ENCODE measurements at places on chromosomes 11 and 22.
A peak's percentile ranks its signal among the peaks of the same experiment; 100 is the strongest.

DNA sequence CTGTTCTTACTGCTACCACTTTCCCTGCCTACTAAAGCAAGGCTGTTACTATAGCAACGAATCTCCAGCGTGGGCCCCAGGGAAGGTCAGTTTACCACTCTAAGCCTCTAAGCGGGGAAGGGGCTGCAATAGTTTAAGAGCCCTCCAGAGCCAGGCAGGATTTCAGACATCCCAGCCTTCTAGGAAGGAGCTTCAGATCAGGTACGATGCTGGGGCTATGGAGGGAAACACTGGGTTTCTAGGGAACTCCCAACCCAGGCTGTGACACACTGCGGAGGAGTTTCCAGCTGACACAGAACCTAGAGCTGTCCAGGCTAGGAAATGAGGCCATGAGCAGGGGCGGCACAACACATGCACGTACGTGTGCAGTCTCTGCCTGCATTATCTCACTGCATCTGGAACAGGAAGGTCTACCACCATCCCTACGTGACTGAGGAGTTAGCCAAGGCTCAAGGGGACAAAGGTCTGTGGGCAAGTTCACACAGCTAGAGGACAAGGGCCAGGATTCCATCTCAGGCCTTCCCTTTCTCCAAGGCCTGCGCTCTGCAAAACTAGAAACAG, 20.4 kb downstream of the HPS4 start:
- DNase-seq: peak; percentile 88

DNA sequence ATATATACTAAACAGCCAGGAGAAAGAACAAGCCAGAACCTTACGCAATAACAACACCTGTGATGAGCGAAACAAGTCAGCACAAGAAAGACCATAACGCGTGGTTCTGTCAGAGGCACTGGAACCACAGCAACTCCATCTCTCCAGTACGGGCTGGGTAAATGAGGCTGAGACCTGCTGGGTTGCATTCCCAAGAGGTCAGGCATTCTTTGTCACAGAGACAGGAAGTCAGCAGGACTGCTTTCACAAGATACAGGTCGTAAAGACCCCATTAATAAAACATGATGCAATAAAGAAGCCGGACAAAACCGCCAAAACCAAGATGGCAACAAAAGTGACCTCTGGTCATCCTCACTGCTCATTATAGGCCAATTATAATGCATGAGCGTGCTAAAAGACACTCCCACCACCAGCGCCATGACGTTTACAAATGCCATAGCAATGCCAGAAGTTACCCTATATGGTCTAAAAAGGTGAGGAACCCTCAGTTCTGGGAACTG, 21.7 kb downstream of the TPST2 start:
- DNase-seq: peak; percentile 50

DNA sequence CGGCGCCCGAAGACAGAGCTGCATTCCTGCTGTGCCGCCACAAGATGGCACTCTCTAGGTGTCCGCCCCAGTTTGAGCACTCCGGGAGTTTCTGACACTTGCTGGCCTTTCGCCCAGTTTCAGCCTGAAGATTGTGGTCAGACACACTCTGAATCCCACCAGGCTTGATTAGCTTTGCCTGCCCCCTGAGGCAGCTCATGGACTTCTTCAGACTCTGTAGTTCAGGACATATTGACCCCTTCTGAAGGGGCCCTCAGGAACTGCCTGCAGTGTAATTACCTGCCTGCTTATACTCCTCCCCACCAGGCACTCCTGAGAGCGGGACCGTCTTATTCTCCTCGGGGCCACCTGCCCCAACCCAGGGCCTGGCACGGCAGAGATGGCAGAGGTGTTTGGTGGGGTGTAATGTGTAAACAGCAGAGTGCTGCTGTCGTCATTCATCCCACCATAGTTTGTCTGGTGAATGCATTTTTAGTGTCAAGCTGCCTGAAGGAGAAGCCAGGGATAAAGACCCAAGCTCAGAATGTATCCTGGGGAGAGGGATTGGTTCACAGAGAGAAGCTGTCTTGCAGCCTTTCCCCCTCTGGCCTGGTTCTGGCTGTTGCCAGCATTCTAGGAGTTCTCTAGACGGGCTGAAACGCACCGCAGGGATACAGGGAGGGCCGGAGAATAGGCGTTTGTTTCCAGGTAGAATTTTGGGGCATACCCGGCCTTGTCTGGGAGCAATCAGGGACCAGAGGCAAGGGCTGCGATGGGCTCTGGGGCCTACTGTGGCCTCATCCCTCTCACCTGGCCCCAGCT, 46.4 kb downstream of the EIF3F start:
- peak; percentile 95 for DNase-seq

GRCh38 chr11:35619855-35620640, 1.8 kb downstream of the FJX1 start:
- DNase-seq: peak; percentile 92

DNA sequence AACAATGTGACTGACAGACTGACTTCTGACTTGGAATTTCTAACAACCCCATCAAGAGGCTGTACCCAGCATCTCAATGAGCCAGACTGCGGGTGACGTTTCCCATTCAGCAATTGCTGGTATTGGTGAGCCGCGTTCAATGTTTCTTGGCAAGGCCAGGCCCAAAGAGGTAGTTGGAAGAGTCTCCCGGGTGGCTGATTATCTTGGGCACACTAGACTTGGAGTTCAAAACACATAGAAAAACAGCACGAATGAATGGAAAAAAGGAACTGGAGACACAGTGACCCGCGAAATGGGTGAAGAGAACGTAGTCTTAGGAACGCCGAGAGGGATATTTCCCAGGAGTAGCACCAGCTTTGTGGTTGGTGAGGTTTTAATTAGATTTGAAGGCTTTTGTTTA, 115.7 kb downstream of the RPS6KA4 start:
- peak; percentile 30 for DNase-seq

GRCh38 chr11:105790840-105791239, 181.0 kb downstream of the GRIA4 start:
- DNase-seq: peak; percentile 33

DNA sequence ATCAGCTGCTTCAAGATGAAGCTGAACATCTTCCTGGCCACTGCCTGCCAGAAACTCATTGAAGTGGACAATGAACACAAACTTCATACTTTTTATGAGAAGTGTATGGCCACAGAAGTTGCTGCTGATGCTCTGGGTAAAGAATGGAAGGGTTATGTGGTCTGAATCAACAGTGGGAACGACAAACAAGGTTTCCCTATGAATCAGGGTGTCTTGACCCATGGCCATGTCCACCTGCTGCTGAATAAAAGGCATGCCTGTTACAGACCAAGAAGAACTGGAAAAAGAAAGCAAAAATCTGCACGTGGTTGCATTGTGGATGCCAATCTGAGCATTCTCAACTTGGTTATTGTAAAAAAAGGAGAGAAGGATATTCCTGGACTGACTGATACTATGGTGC, 22.2 kb upstream of the BIRC3 start:
- DNase-seq: no peak

DNA sequence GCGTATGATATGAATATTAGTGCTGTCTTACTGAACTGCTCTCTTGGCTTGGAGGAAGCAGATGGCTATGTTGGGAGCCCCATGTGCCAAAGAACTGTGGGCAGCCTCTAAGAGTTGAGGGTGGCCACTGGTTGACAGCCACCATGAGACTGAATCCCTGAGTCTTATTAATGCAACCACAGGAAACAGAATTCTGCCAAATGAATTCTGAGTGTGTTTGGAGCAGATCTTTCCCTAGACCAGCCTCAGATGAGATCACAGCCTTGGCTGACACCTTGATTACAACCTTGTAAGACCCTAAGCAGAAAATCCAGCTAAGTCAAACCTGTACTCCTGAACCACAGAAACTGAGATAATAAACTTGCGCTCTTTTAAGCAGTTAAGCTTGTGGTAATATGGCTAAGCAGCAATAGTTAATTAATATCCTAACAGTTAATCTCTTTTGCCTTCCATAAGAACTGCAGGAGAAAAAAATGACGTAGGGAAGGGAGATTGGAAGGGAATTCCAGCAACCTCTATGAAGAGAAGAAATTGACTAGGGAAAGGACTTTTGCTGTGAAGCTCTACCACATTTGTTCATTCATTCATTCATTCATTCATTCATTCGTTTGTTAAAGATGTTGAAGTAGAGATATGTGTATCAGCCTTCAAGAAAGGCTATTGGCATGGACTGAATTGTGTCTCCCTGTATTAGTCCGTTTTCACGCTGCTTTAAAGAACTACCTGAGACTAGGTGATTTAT, 26.8 kb downstream of the ADM start:
- no peak for DNase-seq

GRCh38 chr11:4495487-4495886, 13.0 kb downstream of the OR52K1 start:
- no peak for DNase-seq

DNA sequence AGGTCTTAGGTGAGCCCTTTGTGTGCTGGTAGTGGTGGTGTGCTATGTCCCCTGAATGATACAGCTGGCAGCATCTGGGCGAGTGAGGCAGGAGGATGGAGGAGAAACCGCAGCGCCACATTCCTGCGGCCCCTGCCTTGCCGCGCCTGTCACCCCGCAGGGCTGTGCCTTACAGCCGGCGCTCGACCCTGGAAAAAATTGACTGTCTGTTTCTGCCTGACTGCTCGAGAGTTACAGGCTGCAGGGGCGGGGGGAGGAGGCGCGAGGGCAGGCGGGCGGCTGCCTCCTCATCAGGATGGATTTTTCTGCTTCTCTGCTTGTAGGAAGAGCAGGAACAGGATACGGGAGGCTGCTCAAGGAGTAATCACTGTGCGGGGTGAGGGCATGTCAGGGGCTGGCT, 443.4 kb downstream of the MIAT start:
- DNase-seq: peak; percentile 96

- no peak for DNase-seq
Measured at GRCh38 chr11:23320131-23320530, 459.9 kb upstream of the CCDC179 start.

DNA sequence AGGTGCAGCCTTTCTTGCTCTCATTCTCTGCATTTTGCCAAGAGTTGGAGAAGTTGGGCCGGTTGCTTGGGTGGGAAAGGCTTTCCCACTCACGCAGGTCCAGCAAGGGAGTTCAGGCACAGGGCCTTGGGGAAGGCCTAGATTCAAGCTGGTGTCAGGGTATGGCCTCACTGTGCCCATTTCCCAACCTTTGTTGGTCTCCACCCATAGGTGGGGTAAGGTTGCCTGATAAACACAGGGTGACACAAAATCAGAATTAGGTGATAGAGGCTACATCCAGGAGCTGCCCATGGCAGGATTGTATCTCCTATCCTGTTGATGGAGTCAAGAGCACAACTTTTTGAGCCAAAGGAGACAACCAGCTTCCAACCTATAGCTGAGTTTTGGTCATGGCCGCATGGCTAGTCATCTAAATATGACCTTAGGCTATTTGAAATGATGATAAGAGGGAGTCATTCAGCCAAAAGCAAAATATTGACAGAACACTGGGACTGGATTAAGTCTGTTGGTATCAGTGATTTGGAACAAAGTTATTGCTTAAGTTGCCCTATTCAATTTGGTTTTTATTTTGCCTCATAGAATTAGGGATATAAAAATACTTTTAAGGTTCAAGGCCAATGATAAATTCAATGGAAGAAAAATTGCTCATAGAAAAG, 20.9 kb downstream of the CAT start:
- DNase-seq: no peak

DNA sequence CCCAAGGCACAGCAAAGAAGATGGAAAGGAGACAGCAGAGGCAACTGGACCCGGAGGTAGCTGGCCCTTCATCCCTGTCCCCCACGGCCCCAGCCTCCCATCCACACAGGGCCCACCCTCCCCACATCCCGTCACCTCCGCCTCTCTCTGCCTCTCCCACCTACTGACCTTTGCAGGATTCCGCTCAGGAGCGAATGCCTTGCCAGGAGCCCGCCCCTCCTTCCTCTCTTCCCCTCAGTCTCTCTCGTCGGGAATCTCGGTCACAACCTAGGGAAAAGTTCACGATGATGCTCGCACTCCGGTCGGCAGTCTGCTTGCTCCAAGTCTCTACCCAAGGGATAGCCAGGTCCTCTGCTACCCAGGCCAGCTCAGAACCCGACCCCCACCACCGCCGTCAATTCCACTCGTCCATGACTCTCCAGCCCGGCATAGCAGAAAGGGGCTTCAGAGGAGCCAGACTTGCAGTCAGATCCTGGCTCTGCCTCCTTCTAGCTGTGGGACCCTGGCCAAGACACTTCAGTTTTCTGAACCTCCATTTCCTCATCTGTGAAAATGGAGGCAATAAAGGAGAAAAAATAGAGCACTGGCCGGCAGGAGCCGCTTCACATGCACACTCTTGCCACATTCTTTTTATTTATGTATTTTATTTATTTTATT, 10.2 kb downstream of the AHNAK start:
- DNase-seq: no peak

GRCh38 chr22:17120281-17120680, 879 bp downstream of the TMEM121B start:
- DNase-seq: peak; percentile 77

- no peak for DNase-seq
Measured at GRCh38 chr11:107856981-107857517, 1.5 kb downstream of the SLC35F2 start.

- DNase-seq: no peak
Measured at GRCh38 chr11:105693075-105693759, 83.3 kb downstream of the GRIA4 start.

DNA sequence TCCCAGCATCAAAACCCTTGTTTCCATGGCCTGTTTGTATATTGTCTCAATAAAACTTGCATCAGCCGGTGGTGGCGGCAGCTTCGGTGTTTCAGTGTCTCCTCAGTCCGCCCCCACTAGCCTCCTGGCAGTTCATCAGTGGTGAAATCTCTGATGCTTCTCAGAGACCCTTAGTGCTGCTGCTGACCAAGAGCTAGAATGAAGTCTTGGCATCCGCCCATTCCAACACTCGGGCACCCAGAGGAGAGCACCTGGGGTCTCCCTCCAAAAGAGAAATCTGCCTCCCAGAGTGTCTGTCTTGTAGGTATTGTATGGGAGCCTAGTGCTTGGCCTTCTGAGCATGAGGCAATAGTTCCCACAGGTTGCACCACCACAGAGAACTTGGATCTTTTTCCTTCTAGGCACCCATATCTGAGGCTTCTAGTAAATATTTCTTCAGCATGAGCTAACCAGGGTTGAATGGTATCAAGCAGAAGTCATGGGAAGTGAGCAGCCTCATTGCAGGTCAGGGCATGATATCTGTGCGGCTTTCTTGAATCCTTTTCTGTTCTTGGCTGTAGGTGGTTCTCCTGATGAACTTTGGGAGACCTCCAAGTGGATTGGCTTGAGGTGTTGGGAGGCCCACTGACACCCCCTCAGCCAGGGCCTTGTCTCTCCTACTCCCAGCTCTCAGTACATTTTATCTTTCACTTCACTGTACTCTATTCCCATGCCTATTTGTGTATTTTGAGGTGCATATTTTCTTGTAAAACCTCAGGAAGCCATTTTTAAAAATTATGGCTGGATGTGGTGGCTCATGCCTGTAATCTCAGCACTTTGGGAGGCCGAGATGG, 13.2 kb upstream of the AIFM3 start:
- no peak for DNase-seq

DNA sequence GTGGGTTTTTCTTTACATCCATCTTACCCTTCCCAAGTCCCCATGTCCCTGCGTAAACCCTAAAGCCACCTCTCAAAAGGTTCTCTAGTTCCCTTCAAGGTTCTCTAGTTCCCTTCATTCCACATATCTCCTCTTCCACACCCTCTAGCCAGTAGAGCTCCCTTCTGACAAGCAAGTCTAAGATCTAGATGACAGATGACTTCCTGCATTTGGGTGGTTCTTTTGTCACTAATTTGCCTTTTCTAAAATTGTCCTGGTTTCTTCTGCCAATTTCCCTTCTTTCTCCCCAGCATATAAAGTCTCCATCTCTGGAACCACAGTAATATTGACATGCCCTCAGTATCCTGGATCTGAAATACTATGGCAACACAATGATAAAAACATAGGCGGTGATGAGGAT, 7.8 kb downstream of the CD3E start:
- DNase-seq: no peak

GRCh38 chr11:79919350-79919749, 478.5 kb upstream of the TENM4 start:
- no peak for DNase-seq

- no peak for DNase-seq
Measured at GRCh38 chr11:32935462-32936029, 42.9 kb downstream of the QSER1 start.
